NCI-H1048 (cell line): ENCODE measurements at places on chromosomes 1 and 21.

DNA sequence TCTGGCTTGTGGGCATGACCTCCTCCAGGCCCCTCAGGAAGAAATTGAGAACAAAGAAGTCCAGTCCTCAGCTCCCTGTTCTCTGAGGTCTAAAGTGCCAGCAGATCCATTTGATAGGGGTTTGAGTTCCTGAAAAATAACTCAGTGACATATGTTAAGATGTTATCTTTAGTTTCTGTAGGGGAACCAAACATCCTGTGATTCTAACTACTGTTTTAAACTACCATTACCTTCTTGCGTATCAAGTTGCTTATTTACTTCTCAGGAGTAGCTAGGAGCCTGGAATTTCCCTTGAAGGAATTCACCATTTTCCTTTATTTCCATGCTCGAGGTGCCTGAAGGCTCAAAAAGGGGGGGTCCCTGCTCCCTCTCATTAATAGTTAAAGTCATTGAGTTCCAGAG is 18.8 kb upstream of the LIN9 start:
- DNase-seq = no peak

DNA sequence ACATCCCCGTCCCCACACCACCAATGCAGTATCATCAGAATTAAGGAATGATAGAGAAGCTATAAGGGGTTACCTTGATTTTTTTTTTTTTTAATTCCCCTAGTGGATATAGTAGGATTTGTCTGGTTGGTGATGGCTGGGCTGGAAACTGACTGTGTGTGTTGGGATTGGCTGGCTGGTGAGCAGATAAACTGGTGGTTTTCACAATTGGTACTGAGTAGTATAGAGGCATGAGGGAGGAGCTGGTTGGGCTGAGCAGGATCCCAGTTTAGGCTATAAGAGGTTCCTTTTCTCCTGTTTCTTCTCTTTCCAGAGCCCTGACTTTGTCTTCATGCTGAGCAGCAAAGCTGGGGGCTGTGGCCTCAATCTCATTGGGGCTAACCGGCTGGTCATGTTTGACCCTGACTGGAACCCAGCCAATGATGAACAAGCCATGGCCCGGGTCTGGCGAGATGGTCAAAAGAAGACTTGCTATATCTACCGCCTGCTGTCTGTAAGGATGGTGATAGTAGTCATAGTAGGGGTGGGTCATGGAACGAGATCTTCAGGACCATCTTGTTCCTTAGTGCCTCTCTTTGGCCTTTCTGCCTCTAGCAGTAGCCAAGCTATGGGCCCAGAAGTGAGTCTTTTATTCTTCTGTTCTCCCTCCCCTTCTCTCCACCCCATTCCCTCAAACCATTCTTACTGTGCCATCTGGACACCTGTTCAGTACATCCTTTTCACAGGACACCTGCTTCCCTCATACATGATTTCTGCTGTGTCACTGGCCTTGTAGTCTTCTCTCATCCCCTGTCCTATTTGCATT is 26.9 kb downstream of the RAD54L start:
- DNase-seq = no peak

DNA sequence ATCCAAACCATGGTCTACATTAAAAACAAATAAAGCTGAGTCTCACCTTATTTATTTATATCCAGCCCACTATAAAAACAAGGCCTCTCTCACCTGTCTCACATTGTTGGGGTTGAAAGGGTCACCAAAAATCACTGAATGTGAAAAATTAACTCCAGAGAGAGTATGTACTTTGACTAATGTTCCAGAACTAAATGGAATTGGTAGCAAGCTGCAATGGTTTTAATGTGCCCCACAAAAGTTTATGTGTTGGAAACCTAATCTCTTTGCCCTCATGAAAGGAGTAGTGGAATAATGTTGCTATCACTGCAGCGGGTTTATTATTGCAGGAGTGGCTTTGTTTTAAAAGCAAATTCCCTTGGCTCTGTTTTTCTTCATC is 230.3 kb downstream of the LTN1 start:
- DNase-seq = no peak

DNA sequence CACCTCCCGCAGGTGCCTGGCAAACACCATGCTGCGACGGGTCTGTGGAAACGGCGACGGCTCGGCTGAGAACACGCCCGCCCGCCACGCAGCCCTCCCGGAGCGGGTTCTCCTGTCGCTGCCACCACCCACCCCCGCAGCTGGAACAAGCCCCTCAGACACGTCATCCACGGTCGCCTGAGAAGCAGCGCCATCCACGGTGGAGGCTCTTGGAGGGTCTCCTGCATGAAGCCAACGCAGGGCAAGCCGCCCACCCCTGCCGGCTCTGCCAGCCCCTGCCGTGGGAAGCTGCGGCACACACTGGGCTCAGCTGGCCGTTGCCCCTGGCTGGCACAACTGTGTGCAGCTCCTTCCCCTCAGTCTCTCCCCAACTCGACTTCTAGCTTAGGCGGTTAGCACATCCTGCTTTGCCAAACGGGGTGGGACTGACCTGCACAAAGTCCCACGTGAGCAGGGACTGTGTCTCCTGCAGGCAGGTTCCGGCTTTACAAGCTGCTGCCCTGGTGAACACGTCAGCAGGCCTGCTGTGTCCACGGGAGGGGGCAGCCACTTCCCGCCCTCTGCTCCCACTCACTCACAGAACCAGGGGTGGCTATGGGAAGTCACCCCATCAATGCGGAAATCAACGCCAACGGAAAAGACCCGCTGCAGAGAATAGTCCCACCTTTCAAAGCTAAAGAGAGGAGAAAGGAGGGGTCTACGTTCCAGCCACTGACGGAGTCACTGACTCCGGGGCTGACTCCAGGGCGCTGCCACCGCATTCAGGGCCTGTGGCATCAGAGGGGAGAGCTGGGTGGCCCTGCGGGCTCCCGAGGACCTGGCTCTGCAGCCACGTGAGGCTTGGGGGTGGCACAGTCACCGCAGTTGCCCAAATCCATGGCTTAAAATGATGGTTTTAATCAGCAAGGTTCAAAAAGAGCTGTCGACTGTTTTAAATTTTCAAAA is 10.3 kb downstream of the POFUT2 start:
- DNase-seq = no peak

- no peak for DNase-seq
Measured at GRCh38 chr21:29557200-29557599, 258.5 kb downstream of the BACH1 start.

GRCh38 chr1:185500001-185500626 is 183.1 kb upstream of the IVNS1ABP start:
- no peak for DNase-seq

DNA sequence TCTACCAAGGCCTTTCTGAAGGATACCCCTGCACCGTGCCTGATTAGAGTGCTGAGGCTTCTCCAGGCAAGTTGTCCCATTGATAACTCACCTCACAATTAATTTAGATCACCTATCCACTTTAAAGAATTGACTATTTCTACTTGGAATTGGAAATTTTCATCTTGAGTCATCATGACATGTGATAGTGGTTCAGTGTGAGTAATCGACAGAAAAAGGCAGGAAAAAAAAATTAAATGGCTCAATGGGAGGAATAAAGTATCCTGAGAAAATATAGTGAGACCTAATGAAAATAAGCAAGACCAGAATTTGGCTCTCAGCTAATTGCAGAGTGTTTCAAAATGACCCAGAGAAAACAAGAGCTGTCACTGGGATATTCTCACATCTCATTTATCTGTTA is 222.4 kb upstream of the C8B start:
- no peak for DNase-seq

DNA sequence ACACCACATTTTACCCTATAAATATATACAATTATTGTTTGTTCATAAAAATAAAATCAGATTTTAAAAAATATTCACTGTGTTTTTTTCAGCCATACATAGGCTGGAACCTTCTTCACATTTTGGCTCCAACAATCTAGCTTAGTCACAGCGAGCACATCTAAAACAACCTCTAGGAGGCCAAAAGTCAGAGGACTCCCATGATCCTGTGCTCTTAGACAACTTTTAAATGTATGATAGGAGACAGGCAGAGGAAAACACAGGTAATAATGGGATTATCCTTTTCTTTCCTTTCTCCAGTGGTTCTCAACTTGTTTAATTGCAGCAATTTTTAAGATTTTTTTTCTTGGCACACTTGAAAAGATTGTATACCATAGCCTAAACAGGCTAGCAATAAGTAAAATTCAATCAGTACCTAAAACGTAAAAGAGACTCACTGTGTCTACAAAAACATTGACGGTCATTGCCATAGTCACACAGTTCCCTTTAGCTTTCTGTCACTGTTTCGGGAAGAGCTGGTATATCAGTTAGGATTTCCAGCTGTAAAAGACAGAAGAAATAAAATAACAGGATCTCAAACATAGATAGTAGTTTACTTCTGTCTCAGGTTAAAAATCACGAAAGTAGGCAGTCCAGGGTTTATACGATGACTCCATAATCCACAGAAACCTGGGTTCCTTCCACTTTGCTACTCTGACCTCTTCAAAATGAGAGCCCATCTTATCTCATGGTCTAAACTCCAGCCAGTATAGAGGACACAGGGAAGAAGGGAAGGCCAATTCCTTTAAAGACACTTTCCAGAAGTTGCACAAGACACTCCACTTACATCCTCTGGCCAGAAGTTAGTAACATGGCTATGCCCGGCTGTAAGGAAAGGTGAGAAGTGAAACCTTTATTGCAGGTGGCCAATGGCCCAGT is 39.2 kb upstream of the CR1L start:
- no peak for DNase-seq

DNA sequence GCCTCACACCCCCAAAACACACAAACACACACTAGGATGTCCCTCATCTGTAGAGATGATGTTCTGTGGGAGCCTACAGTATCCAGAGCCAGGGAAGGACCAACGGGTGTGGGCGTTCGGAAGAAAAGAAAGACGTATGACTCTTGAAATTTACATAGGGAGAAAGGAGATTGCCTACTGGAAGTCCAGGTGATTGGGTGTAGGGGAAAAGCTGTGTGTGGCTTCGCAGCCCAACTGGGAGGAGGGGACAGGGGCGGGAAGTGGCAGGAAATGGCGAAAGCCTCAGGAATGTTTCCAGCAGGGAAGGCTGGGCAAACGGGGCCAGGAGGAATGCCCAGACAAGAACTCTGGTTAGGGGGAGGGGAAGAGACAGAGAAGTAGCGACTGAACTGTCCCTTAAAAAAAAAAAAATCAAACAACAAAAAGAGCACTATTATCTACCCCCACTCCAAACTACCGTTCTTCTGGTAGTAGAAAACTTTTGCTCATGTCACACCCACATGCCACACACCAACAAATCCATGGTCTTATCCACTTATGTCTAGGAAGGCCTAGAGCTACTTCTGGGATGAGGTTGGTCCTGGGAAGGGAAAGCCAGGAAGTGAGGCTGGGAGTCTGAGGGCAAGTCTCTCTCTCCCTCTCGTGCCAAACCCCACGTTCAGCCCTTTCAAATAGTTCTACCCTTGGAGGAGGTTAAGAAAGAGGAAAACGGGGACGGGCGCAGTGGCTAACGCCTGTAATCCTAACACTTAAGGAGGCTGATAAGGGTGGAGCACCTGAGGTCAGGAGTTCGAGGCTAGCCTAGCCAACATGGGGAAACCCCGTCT is 1.8 kb upstream of the CKS1B start:
- DNase-seq = no peak

GRCh38 chr1:10613340-10613739 is 138.6 kb downstream of the PEX14 start:
- no peak for DNase-seq

DNA sequence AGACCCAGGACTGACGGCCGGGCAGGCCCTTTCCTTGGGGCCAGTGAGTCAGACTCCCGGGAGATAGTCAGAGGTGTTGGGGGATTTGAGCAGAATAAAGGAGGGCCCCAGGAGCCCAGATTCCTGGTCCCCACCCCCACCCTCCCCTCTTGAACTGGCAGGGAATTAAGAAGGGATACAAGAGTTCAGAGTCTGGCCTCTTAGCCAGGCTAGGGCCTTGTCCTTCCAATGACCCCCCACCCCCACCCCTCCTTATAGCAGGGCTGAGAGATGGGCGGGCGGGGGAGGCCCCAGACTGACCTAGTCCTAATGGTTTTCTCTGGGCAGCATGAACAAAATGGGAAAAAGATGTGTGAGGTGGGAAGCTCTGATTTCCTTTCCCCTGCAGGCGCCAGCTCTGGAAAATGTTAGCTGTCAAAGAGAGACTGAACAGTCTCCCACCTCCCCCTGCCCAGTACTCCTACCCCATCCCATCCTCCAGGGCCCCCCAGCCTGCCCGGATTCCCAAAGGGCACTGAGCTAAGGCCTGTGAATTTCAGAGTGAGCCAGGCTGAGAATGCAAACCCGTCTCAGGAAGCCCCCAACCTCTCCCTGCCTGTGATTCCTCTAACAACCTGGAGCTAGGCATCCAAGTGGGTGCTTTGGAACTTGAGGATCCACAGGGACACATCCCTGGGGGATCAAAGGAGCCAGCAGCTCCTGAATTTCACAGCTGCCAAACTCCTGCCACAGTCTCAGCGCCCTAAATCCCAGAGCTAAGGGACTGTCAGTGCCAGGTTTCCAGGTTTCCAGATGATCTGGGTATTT is 5.8 kb upstream of the CRABP2 start:
- DNase-seq = no peak

DNA sequence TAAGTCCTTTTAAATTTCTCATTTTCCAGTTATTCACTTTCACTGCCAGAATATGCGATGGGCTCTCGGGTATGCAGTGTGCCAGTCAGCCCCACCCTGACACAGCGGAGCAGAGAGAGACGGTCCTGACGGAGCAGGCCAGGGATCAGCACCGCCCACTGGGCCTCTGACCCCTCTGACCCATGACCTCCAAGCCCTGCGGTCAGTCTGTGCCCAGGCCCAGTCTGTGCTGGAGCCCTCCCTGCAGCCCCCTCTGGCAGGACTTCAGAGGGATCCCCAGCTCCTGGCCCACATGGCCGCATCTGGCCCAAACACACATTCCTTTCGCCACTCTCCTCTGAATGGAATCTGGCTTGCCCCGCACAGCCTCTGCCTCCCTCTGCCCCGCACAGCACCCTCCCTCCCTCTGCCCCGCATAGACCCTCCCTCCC is 43.4 kb upstream of the COL6A2 start:
- no peak for DNase-seq

GRCh38 chr1:223733898-223734852 is 21.8 kb downstream of the CAPN2 start:
- no peak for DNase-seq
